ENCODE measurements at places on chromosomes 6 and 20.

DNA sequence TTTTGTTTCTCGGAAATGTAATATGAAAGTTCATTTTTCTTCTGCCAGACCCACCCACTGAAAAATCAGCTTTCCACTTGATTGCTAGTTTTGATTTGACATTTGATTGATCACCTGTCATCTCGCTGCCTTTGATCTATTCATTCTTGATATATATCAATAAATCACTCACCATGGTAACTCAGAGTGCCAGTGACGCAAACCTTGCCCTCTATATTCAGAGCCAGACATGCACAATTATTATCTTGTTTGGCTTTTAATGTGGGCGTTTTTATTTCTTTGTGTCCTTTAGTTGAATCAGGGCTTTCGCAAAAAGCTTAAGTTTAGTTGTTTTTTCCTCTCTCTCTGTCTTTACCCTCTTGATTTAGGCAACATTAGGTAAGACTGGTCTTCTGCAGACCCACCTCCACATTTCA, 2.0 kb downstream of the TSHZ2 start:
- DNase-seq = no peak

DNA sequence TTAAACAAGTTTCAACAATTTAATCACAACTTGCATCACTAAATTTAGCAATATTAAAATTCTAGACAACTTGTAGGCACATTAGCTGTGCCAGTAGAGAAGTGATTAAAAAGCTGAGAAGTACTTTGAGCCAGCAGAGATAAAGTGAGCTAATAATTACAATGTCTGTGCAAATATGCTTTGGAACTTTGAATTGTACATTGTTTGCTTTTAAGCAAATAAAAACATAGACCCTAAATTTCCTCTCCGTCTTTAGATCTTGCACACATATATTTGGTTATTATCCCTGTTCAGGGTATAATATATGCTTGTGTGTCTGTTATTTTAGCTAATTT, 44.2 kb upstream of the DEFB112 start:
- DNase-seq = no peak

DNA sequence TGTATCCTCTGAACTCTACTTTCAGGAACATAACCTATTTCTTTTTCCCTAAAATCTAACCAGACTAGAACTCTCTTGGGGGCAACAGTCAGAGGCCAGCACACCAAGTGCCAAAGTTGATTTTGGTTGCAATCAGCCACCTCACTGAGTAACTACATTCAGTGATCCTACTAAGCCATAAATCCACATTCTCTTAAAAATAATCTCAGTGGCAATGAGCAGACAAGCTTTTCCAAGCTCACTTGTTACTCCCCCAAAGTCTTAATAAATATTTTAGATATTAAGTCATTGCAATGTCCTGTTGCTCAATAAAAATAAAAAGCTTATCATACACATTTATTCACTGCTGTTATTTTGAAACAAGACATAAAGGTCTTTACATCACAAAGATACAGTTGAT, 9.8 kb downstream of the RGS17 start:
- DNase-seq = no peak

- no peak for DNase-seq
Observed at GRCh38 chr20:7608250-7608649, 332.0 kb downstream of the HAO1 start.

DNA sequence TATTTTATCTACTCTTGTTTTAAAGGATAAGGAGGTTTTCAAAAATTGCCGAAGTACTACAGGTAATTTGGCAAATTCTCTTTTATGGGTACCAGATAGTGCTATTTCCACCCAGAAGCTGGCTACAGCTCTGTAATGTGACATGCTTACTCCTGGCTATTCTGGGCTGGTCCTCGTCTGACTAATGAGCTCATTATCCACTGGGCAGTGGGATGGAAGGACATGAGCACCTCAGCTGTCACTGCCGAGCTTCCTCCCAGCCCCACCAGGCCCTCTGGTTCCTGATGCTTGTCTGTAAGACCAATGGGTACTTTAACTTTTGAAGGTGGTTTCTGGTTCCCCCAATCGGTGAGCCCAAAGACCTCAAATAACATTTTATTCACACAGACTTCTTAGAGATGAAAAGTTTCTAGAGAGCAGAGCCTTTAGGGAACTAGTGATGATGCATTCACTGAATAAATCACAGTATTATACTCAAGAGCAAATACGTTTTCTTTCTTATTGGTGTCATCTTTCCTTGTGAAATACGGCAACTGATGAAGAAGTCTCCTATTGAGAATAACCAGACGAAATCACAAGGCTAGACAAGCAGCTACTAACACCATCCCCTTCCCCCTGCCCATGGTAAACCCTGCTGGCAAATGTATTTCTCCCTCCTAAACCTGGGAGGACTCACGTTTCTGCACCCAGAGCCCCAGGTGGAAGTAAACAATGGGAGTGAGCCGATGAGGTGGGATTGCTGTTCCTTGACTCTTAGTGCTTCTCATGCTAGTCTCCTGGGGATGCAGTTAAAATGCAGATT, 80.8 kb downstream of the SLC22A3 start:
- DNase-seq = no peak

- DNase-seq = no peak
Observed at GRCh38 chr6:22612236-22612635, 42.9 kb downstream of the HDGFL1 start.

DNA sequence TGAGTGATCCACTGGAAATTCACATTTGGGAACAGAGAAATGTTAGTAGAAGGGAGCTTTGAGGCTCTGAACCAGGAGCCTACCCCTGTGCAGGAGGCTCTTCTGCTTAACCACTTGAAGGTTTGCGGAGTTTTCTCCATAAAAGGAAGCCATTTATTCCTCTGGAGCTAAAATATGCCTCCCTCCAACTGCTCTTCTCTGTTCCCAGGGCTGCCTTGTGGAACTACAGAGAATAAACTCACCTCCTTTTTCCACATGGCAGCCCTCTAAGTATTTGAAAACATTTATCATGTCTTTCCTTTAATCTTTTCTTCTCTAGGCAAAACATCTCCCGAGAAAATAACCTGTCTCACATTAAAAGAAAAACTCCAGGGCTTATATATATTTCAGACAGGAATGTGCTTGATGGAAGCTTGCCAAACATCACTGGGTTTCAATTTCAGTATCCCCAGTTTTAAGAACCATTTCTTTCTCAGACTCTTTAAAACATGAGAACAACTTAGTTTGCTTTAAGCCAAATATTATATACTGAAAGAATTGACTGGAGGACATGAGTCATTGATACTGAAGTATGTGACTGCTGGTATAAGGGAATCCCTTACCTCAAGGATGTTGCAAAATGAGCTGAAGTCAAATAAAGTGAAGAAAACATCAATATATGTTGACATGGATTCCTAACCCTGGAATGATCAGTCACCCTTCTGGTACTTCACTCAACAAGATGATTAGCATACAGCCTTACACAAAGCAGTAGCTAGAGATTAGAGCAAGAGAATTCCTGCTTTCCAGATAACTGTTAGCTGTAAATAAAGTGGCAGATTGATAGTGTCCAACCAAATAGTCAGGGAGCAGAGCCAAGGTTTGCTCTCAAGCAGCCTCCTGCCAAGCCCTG, 74.0 kb downstream of the ZBTB2 start:
- peak; percentile 80 for DNase-seq

DNA sequence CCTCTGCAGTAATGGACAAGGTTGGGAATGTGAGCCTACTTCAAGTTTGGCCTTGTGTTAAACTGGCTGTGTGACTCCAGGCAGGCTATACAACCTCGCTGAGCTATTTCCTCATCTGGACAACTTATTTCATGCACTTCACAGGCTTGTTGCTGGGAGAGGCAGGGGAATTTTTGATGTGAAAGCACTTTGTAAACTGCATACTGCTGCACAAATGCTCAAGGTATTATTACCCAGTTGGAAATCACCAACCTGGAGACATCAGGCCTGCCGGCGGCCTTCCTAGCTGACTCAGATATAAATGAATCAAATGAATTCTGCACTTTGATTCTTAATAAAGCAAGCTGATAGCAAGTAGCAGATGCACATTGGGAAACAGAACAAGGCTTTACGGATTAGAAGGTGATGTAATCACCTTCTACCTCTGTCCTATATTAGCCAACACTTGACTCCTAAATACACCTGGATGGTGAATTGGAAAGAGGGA, 10.1 kb downstream of the JARID2 start:
- DNase-seq = no peak
